Occipital lobe (tissue), 3 donors: ENCODE measurements at places on chromosomes 6 and 20.

GRCh38 chr6:48222241-48222640 lies 111.2 kb upstream of the PTCHD4 start:
- DNase-seq, result no peak

GRCh38 chr6:88698661-88699060 lies 264.8 kb downstream of the RNGTT start:
- DNase-seq, result no peak

GRCh38 chr6:144344646-144345045 lies 59.5 kb downstream of the UTRN start:
- DNase-seq, result no peak

GRCh38 chr6:160919723-160920440 lies 71.7 kb upstream of the MAP3K4 start:
- no peak for DNase-seq

DNA sequence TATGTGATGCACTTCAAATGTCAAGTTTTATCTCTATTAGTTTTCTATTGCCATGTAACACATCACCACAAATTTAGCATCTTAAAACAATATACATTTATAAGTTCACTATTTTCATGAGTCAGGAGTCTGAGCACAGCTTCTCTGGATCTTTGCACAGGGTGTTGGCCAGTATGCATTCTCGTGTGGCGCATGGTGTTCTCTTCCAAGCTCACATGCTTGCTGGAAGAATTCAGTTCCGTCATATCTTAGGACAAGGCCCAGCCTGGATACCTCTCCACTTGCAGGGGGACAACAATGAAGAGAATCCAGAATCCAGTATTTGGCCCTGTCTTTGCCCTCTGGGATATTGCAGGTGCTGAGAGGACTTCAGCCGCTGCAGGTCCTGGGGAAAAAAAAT lies 51.0 kb upstream of the ECI2 start:
- DNase-seq, result no peak

GRCh38 chr6:100565439-100566104 lies 100.9 kb upstream of the SIM1 start:
- no peak for DNase-seq

- DNase-seq, result no peak
Observed at GRCh38 chr6:47066418-47066817, 24.3 kb upstream of the ADGRF1 start.

DNA sequence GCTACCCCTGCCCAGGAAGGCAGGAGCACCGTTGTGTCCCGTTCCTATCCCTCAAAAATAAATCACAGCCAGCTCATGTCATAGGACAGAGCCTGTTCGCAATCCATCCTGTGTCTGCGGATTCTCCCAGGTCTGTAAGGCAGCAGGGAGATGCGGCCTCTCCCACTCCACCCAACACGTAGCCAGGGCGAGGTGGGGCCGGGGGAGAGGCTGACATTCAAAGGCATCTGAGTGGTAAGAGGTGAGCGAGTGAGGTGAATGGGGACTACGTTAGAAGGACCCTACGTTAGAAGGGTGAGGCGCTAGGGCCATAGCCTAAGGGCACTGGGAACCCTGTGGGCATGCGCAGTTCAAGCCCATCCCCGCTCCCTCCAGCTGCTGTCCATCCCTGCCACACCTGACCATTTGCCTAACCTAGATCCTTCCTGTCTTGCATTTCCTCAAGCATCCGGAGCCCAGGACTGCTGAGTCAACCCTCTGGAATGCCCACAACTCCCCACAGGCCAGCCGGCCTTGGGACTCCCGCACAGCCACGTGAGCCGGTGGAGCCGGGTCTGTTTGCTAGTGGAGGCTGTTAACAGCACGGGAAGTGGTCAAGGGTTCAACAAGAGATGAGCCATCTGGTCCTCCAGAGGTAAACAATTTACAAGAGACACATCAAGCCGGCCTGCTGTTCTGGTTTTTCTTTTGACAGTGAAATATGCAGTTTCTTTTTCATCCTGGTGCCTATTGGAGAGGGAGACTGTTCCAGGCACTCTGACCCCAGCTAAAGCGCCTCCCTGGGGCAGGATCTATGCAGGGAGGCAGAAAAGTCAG lies 45.9 kb downstream of the RIPOR3 start:
- no peak for DNase-seq

- DNase-seq, result no peak
Observed at GRCh38 chr20:43711098-43711654, 15.6 kb downstream of the GTSF1L start.

GRCh38 chr6:95099410-95099809 lies 477.9 kb upstream of the MANEA start:
- DNase-seq, result no peak

GRCh38 chr20:10385850-10386544 lies 48.0 kb downstream of the MKKS start:
- no peak for DNase-seq

DNA sequence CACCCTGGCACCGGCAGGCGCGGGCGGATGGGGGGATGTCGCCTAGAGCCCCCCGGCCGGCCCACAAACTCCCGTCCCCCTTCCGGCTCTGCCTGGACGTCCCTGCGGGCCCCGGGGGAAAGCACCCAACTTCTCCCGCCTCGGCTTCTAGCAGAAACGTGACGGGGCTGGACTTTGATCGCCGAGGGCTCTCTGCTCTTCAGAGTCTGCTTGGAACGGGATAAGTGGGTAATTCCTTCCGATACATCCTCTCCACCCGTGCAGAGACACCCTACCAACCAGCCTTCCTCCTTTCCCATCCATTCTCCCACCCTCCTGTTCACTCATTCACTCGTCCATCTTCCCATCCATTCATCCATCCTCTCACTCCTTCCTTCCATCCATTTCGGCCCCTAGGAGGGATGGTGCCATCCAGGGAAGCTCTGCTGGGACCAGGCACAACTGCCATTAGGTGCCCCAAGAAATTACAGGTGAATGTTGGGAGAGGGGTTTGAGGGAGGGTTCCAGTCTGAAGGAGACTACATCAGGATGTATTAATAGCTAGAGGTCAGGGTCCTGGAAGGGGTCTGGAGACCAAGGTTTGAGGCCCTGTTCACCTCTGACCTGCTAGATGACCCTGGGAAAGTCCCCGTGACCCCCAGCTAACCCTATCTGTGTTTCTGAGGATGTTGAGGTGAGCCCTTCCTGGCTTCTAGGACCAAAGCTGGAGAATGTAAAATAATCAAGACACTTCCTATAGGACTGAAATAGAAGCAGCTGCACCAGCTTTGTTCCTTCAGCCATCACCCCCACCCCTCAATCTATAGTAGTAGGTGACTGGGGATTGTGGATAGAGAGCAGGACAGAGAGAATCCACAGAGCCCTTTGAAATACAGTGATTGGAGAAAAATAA lies 538 bp downstream of the TTLL9 start:
- no peak for DNase-seq

- no peak for DNase-seq
Observed at GRCh38 chr20:49526056-49526455, 41.9 kb downstream of the PTGIS start.

GRCh38 chr6:163418311-163419029 lies 4.0 kb downstream of the QKI start:
- DNase-seq, result no peak

DNA sequence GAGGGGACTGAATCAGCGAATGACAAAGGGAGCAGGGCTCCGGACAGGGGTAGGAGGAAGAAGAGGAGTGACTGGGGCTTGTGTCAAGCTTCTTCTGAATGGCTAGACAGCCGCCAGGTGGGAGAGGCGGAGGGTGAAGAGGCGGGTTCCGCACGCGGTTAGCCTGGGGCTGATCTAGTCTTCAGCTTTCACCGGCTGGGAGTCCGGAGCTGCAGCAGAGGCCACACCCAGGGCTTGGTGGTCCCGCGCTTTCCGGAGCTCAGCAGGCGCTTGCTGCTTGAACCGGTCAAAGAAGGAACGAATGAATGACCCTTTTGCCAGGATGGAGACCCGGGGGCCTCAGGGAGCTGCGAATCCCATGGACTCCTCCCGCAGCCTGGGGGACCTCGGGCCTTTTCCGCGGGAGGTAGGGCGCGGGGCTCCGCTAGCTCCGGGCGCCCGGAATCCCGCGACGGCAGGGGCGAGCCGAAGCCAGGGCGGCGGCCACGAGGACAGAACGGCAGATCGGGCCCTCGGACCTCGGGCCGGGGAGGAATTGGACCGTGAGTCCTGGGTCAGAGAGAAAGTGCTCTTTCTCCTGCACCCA lies at the start of gene C6orf141:
Gene C6orf141 (plus strand): TSS at position 177 of the 586 bp plus-strand sequence. CDS start 125 bp downstream, at position 302.
- DNase-seq, result no peak

DNA sequence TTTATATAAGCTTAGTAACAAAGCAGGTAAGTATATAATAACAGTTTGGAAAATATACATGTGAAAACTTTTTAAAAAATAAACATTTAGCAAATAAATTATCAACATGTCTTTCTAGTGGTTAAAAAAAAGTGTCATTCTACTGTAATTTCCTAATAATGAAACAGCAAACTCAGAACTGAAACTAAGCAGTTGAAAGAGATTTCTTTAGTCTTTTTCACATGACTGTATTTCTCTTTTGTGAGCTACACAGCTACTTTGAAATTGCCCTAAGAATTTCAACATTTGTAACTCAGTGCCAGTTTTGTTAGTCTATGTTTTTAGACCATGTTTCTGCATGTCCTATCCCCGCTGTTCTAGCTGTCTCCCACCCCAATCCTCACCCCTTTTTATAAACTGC lies 28.4 kb upstream of the SDHAF4 start:
- DNase-seq, result no peak

- DNase-seq, result no peak
Observed at GRCh38 chr6:93248631-93249030, 170.7 kb downstream of the EPHA7 start.

- no peak for DNase-seq
Observed at GRCh38 chr6:157481865-157482249, 100.9 kb downstream of the ZDHHC14 start.

GRCh38 chr20:2006452-2007361 lies 12.8 kb upstream of the PDYN start:
- no peak for DNase-seq

DNA sequence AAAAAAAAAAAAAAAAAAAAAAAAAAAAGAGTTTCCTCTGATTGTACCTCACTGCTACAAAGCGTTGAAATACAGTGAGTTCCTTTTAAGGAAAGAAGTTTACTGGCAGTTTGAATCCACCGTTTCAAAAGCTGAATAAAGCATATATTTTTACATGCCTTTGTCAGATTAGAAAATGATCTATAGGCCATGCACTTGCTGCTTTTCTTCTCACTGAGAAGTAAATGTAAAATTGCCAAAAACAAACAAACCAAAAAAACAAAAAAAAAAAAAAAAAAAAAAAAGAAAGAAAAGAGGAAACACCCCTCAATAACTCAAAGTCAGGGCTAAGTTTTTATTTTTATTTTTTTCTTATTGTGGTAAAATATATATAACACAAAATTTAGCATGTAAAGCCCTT lies 81.9 kb downstream of the LYRM4 start:
- no peak for DNase-seq

DNA sequence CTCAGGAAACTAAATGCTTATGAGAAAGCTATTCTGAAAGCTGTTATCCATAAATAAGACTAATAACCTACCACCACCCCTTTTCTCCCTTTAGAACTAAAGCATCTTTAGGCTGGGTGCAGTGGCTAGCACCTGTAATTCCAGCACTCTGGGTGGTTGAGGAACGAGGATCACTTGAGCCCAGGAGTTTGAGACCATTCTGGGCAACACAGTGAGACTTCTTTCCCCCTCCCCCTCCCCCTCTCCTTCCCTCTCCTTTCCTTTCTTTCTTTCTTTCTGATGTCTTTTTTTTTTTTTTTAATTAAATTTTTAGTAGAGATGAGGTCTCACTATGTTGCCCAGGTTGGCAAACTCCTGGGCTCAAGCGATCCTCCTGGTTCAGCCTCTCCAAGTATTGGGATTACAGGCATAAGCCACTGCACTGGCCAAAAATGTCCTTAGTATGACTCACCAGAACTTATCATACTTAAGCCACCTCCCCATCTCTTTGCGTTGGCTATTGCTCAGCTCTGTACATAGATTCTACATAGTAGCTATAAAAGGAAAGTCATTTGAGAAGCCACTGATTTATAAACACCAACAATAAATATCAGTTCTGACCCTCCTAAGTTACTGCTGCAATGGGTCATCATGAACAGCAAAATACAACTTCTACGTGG lies 54.8 kb upstream of the SPDEF start:
- no peak for DNase-seq

DNA sequence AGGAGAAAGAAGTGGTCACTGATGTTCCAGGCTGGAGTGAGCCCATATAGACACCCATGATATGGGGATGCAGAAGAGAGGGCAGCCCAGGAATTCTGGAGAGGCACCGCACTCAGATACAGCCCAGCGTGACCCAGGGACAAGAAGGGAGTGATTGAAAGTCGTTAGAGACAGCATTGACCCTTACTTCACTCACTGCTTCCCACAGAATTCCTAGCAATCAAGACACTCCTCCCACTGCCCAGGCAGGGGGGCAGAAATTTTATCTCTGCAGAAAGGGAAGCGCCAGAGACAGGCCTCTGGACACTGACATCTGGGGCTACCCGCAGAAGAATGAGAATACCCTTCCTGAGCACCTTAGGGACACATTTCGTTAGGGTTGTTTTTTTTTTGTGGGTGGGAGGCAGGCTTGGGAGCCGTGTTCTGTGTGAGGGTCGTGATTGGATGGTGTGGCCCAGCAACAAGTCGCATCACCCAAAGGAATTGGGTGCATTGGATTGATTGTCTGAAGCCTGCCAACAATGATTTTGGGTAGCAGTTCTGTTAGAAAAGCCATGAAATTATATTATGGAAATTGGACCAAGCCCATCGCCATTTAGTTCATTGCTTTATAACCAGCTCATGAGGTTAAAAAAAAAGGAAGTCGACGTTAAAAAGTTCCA lies 45.9 kb upstream of the MAP3K4 start:
- no peak for DNase-seq

DNA sequence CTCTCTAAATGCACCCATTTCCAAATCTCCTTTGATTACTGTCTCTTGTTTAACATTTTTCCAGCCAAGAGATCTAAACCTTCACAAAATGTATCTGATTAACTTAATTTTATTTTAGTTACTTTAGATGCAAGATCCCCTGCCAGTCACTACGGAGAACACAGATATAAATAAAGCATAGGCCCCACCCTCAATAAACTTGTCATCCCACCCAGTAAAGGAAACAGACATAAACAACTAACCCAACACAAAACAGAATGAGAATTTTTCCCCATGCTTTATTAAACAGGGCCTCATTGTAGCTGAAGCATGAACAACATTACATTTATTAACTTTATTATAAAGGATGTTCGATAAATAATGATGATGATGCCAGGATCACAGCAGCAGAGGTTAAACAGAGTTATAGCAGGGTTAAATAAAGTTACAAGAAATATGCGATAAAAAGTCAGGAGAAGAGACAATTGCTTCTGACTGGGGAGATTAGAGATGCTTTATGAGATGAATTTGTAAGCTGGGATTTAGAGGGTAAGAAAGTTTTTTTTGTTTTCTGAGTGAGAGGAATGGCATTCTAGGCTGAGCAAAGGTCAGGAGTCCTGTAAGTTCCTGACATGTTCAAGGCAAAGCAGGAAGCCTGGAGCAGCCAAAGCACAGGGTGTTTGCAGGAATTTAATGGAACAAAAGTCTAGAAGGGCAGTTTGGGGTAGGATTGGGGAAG lies 41.1 kb downstream of the TFAP2A start:
- no peak for DNase-seq

- DNase-seq, result no peak
Observed at GRCh38 chr6:159324596-159324995, 155.4 kb downstream of the FNDC1 start.

GRCh38 chr6:168949981-168950857 lies 303.4 kb downstream of the THBS2 start:
- DNase-seq, result no peak
